NCI-H1930 (cell line): ENCODE measurements at places on chromosomes 11 and 22.

GRCh38 chr11:116175707-116176106, 597.1 kb downstream of the BUD13 start:
- no peak for DNase-seq

DNA sequence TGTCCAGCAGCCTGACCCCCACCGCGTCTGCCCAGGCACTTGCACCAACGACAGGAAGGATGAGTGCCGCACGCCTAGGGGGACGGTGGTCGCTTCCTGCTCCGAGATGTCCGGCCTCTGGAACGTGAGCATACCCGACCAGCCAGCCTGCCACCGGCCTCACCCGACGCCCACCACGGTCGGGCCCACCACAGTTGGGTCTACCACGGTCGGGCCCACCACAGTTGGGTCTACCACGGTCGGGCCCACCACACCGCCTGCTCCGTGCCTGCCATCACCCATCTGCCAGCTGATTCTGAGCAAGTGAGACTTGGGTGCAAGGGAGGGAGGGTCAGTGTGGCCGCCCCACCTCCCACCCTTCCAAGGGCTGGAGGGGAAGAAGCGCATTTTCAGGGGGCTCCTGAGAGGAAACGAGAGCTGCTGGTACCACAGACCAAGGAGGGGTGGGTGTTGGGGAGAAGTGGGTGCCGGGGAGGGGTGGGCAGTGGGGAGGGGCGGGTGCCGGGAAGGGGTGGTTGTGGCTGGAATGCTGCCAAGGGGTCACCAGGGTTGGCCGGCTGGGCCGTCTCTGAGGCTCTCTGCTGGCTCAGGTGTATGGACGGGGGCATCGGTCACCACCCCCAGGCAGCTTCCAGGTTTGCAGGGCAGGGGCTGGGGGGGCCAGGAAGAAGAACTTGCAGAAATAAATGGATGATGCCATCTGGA, 27.7 kb upstream of the MUC5B start:
- no peak for DNase-seq

- DNase-seq, result no peak
These were observed 59.8 kb downstream of the WNT7B start for GRCh38 chr22:45917146-45917545.

DNA sequence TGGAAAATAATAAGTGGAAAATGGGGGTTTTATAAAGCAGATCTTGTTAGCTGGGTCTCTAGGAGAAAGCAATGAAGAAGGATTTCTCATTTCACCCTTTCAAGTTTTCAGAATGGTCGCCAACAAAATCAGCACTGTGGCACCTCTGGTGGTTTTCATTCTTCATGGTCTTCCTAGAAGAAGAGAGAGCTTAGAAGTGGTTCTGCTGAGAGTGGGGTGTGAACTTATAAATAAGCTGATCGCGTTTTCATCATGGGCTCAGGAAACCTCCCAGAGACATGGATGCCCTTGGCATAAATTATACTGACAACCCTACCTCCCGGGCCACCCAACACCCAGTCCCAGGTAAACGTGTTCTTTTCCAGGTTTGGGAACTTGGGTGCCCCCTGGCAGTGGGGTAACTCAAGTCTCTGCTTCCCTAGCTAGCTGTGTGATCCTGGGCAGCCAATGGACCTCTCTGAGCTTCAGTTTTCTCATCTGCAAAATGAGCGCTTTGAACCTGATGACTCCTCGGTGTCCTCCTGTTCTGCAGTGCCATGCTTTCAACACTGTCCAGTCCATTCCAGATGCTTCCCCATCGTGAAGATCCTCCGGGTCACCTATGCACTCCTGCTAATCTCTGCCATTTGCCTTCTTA, 72.6 kb upstream of the GRAMD1B start:
- DNase-seq, result no peak

DNA sequence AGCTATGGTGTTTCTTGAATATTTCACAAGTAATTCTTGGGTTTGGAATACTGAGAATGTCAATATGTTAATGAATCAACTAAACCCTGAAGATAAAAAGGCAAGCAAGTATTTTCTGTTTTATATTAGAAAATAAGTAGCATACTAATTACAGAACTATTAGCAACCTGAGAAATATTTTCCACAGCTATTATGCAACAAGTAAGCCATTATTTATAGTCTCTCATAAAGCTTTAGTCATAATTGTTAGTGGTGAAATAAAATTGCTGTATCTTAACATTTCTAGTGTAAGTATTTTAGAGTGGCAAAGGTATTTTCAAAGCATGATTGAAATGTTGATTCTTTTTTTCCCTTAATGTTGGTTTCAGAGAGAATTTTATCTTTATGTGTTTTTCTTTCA, 53.3 kb downstream of the FAR1 start:
- no peak for DNase-seq

GRCh38 chr11:133230431-133230830, 301.9 kb downstream of the OPCML start:
- DNase-seq, result no peak

DNA sequence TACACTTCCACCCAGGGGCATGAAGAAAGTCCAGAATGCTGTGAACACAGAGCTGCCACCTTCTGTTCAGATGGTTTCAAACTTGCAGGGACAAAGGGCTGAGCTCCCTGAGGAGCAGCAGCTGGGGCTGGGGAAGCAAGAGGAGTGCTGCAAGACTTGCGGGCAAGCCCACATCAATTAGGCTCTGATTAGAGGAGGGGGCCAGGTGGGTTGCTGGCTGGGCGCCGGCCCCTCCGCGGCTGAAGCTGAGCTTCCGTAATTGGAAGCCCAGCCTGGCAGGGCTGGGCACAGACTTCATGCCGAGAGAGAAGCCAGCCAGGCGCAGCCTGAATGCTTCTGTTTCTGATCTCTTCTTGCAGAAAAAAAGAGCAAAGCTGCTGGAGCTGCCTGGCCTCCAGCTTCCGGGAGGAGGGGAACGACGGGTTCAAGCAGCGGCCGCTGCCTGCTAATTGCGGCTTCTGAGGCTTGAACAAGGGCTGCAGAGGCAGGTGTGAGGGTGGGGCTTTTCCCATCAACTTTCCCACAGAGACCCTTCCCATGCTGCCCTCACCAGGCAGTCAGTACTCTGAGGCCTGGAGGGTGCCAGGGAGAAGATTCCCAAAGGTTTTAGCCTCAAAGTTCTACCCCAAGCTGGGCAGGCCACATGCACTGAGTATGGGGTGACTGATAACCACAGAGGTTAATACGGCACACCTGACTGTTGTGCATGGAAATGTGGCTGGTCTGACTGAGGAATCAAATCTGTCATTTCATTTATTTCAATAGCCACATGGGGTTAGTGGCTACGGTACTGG, 91.1 kb upstream of the LMO1 start:
- no peak for DNase-seq

DNA sequence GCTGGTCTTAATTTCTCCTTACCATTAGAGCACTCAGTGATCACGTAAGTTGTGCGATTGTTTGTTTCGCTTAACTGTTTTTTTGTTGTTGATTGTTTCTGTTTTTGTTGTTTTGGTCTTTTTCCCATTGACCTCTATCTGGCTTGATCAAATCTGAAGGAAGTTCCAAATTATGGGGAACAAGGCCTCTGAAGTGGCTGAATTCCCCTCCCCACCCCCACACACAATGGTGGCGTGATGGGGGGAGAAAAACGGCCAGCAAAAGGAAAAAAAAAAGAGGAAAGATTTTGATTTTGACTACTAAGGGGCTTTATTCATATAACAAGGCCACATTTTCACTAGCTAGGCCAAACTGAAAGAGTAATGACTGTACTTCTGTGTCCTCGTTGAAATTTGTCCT, 53.6 kb downstream of the OSBPL5 start:
- no peak for DNase-seq
